ENCODE measurements at places on chromosomes 6 and 20.

GRCh38 chr6:40788661-40789655, 201.8 kb upstream of the LRFN2 start:
- DNase-seq = peak; percentile 23

DNA sequence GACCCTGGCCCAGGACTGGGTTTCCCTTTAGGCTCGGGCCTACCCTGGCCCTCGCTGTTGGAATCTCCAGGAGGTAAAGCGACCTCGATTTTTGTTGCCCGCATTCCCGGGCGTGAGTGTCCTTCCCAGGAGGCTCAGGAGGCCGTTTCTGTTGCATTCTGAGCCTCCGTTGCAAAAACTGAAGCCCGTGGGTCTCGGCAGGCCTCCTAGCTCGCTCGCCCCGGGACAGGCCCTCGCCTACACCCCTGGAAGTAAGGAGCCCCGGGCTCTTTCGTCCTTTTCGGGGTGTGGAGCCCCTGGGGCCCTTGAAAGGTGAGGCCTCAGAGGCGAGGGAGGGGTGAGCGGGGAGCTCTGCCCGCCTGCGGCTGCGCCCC, 2.3 kb downstream of the NR2E1 start:
- DNase-seq = no peak

- DNase-seq = no peak
These were observed 85.7 kb downstream of the NFATC2 start for GRCh38 chr20:51456511-51457509.

DNA sequence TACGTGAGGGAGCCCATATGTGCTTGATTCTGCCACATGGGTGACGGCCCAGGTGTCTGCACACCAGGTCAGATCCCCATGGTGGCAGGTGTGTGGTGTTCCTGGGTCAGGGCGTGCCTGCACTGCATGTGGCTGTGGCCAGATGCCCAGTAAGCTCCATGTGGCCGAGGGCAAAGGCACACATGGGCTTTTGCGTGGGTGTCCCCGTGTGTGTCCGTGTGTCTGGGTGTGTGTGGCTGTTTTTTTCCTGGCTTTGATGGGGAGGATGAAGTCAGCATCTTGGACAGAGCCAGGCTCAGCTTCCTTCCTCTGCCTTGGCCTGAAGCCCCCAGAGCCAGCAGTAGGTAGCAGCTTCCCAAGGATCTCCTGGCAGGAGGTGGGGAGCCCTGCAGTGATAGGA, 1.5 kb upstream of the TNXB start:
- no peak for DNase-seq

DNA sequence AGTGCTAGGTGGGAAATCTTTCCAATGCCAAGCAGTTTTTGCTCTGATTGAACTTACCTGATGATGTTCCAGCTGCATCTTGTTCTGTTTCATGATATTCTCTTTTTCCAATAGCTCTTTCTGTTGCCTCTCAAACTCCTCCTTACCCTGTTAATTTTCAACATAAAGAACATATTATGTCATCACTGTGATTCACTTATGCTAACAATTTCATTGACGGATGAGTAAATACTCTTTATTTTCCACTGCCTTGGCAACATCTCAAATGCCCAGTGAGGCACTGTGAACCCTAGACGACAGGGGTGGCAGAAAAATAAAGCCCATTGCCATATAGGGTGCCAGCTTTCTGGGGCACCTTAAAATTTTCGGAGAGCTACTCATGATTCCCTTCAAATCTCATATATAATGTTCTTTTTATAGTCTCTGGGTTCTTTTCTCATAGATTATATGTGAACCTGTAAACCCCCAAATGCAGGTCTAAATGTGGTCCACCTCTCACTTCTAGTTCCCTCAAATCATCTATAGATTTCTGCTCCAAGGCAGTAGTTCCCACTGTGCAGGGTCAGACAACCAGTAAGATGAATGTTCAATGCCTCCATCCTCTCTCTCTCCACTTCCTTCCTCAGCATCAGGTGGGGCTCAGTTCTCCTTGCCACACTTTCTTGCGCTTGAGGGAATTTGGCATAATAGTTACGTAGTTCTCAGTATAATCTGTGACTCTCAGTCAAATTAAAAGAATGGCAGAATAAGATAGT, 44.1 kb downstream of the NEDD9 start:
- no peak for DNase-seq

DNA sequence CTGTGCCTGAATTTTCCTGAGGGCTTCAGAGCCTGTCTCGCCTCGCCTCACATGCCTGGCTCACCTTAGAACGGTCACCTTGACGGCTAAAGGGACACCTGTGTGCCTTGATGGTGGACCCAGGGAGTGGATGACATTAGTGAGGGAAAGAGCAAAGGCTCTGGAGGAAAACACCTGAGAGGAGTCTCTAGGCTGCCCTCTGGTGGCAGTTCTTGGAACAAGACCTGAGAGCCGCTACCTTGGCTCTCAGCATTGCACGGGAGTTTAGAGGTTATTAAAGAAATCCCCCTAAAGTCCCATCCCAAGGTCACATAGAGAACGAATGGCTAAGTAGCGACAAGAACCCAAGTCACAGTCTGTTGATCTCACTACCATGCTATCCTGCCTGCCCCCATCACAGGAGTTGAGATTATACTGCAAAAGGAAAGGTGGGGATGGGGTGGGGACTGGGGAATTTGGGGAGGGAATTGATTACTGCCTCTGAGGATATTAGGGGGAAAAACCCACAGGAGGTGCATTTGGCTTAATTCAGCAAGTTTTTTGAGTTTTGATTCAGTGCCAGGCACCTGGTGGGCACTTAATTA, 7.9 kb upstream of the CDSN start:
- DNase-seq = peak; percentile 50

- no peak for DNase-seq
These were observed 13.7 kb downstream of the SOD2 start for GRCh38 chr6:159679091-159680077.

DNA sequence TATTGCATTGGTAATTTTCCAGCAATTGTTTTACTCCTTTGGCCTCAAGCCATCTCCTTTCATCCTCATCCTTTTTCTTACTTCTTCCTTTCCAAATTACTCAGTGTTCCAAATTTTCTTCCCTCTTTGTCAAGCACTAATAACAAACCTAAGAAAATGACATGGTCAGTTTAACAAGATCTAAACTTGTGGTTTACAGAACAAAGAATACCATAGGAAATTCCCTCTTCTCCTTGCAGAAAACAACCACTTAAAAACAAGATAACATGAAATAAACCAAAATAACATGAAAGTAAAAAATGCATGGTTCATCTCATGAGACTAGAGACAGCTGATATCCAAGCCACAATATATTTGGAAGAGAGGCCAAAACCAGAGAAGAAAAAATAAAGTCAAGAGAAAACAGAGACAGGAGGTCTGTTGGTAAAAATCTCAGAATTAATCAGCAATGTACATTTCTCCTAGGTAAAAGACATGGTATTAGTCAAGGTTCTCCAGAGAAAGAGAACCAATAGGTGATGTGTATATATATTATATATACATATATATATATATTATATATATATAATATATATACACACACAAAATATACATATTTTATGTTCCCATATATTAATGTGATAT, 51.0 kb upstream of the SENP6 start:
- no peak for DNase-seq

GRCh38 chr6:84360039-84360438, 132.6 kb upstream of the CEP162 start:
- no peak for DNase-seq

DNA sequence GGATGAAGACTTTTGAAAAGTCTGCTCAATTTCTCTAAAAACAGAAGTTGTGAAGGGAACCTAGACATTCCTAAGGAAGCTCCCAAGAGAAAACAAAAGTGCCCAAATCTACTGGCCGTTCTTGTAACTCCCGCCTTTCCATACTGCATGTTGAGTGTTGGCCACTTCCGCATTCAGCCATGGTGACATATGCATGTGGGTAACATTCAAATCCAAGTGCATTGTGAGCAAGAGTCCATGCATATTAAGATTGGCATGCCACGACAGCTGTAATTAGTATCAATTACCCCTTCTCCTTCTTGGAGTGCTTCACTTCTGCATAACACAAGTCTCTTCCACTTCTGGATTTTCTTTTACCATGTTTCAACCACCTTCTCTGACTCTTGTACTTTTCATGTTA, 8.4 kb downstream of the SLC35D3 start:
- no peak for DNase-seq

GRCh38 chr6:13494137-13494536, 6.7 kb upstream of the GFOD1 start:
- DNase-seq = no peak

DNA sequence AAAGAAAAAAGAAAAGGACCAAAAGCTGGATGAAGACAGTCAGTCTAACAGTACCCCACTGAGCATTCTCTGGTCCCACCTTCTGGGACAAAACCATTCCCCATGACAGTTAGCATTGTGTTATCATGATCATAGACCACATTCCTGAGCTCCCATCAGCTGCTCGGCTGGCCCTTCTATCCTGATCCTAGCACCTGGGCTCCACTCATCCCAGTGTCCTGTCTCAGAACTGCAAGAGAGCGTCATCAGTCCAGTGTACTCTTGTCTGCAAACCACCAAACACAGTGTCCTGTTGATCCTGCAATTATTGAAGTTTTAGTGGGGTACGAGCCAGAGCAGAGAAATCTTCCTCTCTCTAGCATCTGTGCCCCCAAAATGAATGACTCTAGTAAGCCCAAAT, 16.0 kb upstream of the TAAR1 start:
- no peak for DNase-seq

DNA sequence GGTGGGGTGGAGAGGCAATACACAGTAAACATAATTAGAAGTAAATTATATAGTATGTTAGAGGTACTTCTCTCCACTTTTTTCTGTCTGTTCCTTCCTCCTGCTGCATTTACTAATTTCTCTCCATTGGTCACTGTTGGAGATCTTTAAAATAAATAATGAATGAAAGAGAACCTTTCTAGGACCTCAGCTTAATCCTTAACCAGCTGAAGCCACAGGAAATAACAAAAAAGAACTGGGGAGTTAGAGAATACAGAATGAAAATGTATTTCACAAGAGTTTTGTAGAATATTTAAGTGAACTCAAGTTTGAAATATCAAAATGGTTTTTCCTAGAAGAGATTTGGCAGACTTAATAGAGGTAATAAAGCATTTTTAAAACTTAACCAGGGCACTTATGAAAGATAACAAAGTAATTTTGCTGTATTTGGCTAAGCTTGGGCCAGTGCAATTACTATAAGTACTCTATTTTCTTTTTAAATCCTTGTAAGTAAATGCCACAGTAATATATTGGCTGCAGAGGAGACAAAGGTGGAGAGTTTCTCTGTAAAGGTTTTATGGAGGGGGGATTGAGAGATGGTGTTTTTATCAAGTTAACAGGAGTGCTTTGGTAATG, 405.0 kb downstream of the CDKAL1 start:
- no peak for DNase-seq

DNA sequence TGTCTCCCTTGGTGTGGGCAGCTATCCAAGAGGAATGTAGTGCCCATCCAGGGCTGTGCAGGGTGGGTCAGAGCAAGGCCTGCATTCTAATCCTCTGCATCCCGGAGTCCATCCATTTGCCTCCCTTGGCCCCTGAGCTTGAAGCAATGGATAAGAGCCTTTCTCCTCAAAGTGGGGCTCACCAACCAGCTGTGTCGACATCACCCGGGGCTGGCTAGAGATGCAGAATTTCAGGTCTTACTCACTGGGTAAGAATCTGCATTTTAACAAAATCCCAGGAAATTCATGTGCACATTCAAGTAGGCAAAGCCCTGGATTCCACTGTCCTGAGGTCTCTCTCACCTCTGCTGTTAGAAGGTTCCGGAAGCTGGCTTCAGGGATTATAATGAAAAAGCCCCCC, 95.3 kb downstream of the MDGA1 start:
- no peak for DNase-seq

DNA sequence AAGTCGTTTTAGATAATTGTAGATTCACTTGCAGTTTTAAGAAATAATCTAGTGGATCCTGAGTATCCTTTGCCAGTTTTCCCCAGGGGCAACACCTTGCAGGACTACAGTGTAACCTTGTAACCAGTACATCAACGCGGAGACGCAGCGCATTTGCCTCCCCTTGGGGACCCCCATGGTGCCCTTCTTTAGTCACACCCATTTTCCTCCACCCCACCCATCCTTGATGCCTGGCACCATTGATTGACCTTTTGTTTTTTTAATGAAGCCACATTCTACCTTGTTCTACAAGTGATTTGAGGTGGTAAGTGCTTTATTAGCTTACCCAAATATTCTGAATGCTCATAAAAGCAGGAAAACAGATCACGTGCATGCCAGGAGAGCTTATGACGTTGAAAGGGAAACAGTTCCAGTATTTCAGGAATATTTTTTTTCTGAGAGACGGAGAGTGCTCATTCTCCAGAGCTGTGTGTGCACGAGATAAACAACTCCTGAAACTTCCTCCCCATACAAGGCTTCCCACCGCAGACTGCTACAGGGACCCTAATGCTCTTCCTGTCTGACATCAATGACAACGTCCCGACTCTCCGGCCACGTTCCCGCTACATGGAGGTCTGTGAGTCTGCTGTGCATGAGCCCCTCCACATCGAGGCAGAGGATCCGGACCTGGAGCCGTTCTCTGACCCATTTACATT, 35.7 kb downstream of the CDH26 start:
- DNase-seq = no peak

DNA sequence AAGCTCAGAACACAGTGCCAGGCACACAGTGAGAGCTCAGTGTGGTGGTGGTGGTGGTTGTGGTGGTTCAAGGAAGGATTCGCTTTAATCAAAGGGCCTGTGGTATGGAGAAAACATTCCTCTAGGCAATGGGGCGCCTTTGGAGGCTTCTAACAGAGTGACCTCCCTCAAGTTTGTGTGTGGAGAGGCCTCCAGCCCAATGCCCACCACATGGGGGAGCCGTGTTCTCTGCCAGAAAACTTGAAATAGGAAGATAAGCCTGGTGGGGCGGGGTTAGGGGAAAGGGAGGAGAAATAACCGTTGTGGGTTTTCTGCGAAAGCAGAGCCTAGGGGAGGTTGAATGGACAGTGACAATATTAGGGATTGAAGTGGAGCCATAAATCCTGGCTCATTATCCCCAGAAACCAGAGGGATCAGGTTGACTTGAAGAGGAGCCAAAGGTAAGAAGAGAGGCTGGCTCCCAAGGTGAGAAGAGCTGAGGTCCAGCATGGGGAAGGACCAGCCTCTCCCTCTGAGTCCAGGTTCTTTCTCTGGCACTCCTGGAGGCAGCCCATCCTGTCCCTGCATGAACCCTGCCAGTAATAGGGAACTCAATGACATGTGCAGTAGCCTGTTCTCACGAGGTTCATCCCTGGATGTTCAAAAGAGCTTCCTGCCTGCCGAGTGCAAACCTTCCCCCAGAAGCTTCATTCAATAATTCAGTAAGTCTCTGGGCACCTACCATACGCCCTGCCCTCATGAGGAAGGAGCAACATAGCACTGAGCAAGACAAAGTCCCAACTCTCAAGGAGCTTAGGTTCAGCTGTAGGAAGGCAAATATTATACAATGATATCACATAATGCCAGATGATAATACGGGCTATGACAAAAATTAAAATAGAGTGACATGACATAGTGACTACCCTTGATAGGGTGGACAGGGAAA, 51.4 kb downstream of the TGM2 start:
- DNase-seq = no peak
